ENCODE measurements at places on chromosomes 12 and 14.

- no peak for DNase-seq
Measured at GRCh38 chr12:93203361-93203760, 174.4 kb upstream of the NUDT4 start.

DNA sequence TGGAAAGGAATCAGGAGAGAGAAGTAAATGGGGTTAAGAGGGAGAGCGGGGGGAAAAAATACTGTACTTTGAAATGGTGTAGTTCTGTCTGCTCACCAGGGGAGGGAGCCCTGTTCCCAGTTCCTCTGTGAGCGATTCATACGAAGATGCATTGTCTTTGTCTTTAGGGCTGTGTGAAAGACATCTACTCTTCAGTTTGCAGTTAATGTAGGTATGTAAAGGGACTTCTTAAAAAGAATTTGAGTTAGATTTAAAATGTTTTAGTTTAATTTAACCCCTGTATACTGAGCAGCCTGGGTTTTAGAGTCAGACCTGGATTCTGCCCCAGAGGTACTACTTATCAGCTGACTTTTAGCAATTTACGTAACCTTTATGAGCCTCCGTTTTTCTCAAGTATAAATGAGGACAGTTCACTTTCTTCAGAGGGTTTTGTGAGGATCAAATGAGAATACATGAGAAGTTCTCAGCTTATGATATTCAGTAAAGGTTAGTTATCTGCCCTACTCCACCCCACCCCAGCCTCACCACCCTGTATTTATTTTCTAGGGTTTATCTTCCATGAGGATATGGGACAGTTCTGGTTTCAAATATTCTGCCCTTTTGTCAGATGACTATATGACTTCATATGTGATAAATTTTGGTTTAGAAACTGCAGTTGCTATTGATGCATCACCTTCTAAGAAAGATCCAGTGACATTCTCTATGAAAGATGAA, 82.5 kb upstream of the EVL start:
- peak; percentile 80 for DNase-seq

GRCh38 chr12:54631988-54632728, 2.5 kb downstream of the LACRT start:
- DNase-seq = no peak

DNA sequence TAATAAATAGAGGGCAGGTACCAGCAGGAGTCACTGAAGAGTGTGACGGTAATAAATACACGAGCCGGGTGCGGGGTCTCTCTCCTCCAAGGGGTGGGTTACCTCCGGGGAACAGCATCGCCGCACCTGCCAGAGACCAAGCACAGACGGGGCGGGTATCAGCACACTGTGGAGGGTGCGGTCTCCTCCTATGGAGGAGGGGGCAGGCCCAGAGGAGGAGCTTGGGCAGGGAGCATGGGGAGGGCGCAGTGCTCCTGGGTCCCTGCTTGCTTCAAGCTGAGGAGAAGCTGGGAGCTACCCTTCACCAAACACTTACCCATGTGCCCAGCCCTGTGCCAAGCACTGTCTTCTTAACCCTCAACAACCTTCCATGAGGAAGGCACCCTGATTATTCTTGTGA, 12.8 kb downstream of the PGF start:
- DNase-seq = no peak

- DNase-seq = no peak
Measured at GRCh38 chr14:62053188-62053587, 291.0 kb downstream of the SNAPC1 start.

DNA sequence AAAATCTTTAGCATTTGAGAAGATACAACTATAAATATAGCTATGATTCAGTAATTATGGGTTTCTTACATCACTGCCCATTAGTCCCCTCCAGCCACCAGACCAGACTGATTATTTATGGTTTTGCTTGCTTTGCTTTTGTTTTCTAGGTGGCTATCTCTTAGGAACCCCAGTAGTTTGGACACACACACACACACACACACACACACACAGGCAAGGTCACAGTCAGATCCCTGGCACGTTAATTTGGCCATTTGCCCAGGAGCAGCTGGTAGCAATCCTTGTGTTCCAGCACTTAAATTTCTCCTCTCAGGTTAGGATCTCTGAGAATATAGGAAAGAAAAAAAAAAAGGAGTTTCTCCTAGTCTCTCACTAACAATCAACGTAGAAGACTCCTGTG, 90.2 kb upstream of the RESF1 start:
- DNase-seq = peak; percentile 94

- peak; percentile 36 for DNase-seq
Measured at GRCh38 chr12:32302218-32303173, 96.9 kb upstream of the FGD4 start.

GRCh38 chr12:110107369-110108281, 16.5 kb upstream of the IFT81 start:
- no peak for DNase-seq

DNA sequence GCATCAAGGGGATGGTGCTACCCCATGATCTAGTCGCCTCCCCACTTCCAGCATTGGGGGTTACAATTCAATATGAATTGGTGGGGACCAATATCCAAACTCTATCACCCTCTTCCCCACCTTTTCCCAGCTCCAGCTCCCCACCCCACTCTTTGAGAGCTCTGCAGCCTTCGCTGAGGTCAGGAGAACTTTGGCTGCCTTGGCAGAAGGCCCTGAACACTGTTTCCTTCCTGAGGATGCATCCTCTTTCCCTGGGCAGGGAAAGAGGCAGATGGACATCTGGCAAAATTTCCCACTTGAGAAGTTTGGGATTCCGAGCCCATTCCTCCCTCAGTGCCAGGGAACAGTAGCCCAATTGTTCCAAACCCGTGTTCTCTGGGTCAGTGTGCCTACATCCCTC, 169.1 kb downstream of the TSPAN9 start:
- DNase-seq = no peak

DNA sequence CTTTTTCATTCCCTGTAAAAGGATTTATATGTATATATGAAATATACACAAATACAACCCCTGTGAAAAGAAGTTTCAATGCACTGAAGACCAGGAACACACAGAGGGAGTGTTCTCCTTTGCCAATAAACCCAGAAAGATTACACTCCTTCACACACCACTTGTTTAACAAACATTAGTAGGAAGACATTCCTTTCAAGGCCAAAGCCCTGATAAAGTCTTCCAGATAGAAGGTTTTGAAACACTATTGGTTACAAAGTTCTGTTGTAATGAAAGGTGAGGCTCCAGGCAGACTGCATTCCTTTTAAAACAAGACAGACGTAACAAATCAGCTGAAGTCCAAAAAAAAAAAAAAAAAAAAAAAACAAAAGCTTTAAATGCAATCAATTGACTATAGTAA, 81.0 kb downstream of the PTPN21 start:
- DNase-seq = no peak

GRCh38 chr12:71662849-71663560, 643 bp downstream of the ZFC3H1 start:
- DNase-seq = peak; percentile 49

GRCh38 chr14:32932914-32933628, 5.6 kb upstream of the NPAS3 start:
- no peak for DNase-seq

DNA sequence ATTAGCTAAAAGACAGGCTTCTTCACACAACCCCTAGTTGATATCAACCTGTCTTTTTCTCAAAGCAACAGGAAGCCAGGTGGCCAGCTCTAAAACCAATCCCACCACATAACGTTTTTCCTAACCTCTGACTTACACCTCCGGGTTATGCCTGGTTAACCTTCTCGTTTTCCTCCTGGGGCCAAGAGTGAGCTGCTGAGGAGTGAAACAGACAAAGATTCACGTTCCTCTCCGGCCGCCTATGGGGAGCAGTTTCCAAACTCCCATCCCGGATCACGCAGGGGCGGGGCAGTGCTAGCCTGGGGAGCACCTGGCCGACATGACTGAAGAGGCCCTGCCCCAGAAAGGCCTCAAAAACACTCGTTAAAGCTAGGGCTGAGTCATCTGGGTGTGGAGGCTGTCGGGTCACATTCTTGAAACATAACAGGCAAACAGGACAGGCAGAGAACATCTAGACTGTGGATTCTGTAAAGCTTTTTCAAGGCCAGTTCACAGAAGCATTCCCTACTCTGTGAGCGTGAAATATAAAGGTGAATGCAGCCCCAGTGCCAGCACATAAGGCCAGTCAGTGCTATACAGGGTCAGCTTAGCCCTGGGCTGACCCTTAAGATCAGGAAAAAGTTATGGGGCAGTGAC, 25.9 kb upstream of the LGALS3 start:
- no peak for DNase-seq

GRCh38 chr12:546920-547845, 87.4 kb downstream of the B4GALNT3 start:
- DNase-seq = peak; percentile 40

DNA sequence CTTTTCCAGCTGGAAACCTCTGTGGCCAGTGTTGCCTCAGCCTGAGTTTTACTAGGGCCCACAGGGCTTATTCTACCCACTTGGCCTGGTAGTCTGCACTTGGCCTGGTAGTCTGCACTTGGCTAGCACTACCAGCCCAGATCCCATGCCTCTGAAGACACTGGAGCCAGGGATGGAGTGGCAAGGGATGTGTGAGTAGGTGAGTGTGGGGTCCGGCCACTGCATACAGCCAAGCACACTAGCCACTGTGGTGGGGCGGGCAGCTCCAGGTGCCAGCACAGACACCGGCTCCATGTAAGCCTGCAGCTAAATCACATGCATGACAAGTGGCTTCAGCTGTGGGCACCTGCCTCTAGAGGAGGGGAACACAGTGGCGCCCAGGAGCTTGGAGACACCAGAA, 63.4 kb upstream of the NAV3 start:
- no peak for DNase-seq

DNA sequence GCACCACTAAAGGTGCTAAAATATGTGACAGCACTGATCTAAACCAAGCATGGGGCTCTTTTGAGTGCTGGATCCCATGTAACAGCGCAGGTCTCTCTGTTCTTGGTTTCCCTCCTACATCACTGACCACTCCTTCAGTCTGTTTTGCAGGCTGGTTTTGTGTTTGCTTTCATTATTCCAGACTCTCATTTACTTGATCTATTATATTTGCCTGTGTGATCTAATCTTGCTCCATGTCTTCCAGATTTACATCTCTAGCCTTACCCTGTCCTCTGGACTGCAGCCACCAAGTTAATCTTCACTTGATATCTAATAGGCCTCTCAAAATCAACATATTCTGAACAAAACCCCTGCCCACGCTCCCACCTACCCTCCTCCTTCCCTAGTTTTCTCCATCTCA, 8.6 kb downstream of the GLIPR1 start:
- DNase-seq = no peak
